Stimulated activated CD8-positive, alpha-beta memory T cell treated with anti-CD3 and anti-CD28 coated beads, Interleukin-7, amount 100 ng/mL, for 1 hour (primary cell): ENCODE measurements at places on chromosomes 11 and 22.

- DNase-seq: no peak
Measured at GRCh38 chr22:27456696-27457503, 344.7 kb downstream of the MN1 start.

- no peak for DNase-seq
Measured at GRCh38 chr11:76794371-76795289, 11.5 kb downstream of the TSKU start.

DNA sequence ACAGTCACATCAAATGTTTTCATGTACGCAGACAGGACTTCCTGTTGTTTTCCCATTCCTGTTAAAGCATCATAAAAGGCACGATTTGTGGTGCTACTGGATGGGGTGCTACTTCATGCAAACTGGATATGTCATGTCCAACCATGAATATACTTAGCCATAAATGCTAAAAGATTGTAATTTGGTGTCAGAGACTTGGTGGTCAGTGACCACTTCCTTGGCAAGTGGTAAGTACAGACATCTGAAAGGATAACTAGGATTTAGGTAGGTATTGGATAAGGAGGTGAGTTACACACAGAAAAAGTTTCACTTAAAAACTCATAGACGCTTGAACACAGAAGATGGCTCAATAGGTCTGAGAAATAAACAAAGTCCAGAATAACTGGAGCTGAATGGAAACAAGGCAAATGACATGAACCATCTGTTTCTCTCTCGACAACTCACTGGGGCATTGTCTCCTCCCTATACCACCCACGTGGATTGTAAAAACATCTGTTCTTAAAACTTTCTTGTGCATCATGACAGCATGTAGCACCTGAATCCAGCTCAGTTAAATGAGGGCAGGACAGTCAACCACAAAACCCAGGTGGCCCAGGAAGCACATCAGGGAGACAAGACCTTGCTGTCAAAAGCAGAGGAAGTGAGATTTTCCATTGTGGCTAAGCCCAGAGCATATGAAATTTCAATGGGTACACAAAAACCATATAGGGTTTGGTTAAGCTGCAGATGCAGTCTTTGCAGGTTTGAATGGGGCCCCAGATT is 22.1 kb upstream of the IGLL5 start:
- no peak for DNase-seq

DNA sequence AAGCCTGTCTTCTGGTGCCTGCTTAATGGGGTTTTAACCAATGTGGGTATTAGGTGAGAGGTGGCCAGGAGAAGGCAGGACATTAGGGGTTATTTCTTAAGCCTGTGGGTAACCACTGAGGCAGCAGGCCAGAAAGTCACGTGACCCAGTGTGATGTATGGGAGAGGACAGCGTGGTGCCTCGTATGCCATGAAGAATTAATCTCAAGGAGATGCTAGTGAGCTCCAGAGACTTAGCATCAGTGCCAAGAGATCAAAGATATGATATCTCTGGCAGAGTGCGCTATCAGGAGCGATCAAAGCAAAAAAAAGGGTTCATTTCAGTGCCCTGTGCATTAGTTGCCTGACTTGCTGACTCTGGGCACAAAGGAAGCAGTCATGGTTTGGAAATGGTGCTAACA is 275.5 kb downstream of the KIRREL3 start:
- no peak for DNase-seq

DNA sequence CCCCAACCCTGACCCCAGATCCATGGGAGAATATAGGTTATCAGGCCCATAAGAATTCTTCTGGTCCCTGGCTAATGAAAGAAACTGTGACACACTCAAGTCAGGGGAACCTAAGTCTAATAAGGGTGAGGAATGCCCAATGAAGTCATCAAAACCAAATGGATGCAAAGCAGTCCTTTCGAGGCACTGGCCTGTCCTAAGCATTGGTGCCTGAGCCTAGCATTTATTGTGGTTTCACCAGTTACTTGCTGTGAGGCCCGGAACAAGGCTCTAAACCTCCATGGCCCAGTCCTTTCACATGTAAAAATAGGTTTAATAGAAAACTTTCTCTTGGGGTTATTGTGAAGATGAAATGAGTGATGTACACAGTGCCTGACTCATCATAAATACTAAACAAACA is 712.6 kb downstream of the DLG2 start:
- no peak for DNase-seq

GRCh38 chr11:31995525-31996094 is 95.3 kb upstream of the RCN1 start:
- DNase-seq: no peak

DNA sequence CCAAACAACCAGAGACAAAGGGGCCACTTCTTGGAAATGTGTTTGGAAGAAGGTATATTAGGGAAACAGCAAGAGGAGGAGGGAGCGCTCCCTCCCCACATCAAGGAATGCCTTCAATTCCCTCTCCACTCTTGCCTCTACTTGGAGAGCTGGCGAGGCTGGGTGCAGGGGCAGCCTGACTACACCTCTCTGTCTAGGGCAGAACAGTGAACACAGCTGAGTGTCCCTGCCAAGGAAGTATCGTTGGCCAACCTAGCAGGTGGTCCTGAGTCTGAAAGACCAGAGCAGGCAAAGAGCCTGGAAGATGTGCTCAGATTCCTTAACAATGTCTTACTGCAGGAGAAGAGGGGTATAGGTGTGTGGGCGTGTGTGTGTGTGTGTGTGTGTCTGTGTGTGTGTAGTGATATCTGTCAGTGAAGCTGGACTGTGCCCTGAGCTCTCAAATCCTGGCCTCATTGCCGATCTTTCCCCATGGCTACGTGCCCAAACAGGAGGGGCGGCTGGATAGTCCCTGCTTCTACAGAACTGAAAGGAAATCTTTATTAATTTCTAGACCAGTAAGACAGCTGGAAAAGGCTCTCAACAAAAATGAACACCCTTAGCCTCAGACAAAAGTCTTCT is 46.8 kb downstream of the PAMR1 start:
- no peak for DNase-seq

DNA sequence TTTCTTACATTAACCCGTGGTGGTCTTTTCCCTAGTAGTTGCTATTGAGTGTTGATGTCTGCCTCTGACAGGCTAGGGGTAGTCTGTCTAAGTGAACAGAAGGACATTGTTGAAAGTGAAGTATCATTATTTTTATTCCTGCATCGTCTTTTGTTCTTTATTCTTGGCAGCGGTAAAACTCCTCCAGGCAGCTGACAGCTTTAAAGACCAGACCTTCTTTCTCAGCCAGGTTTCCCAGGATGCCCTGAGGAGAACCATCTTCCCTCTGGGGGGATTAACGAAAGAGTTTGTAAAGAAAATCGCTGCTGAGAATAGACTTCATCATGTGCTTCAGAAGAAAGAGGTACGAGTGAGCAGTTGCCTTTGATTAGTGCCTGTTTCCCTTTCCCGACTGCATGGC is 14.6 kb downstream of the TRMU start:
- no peak for DNase-seq

DNA sequence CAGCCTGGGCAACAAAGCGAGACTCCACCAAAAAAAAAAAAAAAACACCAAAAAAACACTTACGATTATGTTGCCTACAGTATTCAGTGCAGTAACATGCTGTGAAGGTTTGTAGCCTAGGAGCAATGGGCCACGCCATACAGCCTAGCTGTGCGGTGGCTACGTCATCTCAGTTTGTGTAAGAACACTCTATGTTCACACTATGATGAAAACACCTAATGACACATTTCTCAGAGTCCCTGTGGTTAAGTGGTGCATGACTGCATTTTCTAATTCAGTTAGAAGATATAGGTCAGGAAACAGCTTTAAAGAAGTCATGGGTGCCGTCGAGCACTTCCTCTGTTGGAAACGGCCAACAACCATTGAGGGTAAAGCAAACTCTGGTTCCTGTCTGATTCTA is 75.7 kb upstream of the ANO1 start:
- no peak for DNase-seq

- no peak for DNase-seq
Measured at GRCh38 chr11:87628026-87628580, 547.1 kb downstream of the RAB38 start.

GRCh38 chr11:95455228-95455970 is 224.4 kb upstream of the SESN3 start:
- no peak for DNase-seq

DNA sequence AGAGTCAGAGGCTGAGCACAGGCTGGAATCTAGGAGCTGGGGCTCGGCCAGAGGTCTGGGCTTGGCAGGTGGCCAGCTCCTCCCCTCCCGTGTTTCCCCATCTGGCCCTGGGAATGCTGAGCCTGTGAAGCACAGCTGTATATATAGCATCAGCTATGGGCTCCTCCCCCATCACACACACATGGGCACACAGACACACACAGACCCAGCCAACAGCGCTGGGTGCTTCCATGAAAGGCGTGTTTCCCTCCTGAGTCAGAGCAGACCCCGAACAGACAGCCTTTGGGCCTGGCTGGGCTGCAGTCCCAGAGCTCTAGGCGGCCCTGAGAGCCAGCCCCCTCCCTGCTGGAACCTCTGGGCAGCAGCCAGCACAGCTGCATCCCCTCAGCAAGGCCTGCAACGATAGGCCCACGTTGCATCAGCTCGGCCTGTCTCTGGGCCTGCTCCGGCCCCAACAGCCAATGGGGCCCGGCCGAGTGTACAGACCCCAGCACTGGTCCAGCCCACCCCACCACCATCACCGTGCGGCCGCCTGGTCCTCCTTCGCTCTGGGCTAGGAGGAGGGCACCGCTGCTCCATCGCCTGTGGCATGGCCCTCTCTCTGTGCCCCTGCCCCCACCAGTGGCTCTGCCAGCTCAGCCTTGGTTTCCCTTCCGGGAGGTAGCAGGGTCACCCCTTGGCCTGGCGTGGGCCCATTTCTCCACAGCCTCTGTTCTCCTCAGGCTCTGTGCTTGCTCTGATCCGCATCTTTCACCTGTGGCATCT is 7.6 kb upstream of the SERPINH1 start:
- DNase-seq: no peak

DNA sequence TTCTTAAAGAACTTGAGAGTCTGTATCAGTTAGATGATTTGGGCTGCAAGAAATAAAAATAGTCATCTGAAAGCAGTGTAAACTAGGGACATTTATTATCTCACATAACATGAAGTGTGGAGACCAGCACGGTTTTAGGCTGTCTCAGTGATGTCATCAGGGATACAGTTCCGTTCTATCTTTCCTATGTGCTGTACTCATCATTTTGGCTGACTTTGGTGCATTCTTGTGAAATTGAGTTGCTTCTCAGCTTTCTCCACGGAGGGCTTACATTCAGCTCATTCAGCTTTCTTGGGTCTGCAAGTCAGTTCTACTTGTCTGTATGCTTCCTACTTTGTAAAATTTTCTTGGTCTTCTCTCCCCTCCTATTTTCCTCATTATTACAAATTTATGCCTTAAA is 51.8 kb upstream of the LIN7C start:
- no peak for DNase-seq

- no peak for DNase-seq
Measured at GRCh38 chr11:92128026-92128425, 96.6 kb upstream of the FAT3 start.
